ENCODE measurements at places on chromosomes 2 and 18.

GRCh38 chr2:133579274-133579673 lies 11.0 kb upstream of the NCKAP5 start:
- no peak for DNase-seq

DNA sequence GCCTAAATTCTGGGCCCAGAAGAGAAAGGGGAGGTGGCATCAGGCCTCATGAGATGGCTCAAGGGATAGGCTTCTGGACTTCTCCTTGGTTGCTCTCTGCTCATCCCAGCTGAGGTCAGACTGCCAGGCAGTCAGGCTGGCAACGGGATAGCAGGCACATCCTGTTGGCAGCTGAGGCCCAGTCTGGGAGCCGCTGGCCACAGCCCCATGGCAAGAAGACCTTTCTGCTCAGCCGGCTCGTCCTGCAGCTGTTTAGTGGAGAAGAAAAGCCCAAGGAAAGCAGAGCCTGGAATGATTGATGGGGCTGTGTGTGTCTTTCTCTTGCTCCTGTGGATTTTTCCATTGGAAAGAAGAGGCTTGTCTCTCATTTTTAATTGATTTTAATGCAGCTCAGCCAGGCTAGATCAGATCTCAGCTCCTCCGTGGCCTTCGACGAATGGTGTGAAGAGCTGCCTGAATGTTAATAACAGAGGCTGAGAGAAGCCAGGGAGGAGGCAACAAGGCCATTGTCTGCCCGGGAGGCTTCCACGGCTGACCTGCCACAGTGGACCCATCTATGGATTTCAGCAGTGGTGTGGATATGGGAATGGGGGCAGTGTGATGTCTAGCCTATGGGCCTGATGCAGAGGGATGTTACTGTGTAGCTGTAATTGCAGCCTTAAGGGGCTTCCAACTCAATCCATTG lies 99.5 kb downstream of the HS1BP3 start:
- DNase-seq, result no peak

DNA sequence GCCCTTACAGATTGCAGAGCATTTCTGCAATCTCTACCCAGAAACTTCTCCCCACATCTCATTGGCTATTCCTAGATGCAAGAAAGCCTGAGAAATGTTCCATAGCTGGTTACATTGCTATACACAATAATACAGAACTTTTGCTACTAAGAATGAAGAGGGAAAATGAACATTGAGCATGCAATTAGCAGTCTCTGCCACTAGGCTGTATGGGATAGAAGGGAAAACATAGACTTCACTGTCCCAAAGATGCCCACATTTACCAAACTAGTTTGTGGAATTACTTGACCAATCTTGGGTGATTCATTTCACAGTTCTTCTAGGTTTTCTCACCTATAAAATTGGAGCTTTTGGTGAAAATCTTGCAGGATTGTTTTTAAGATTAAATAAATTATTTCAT lies 265.7 kb upstream of the NT5C1B start:
- no peak for DNase-seq

DNA sequence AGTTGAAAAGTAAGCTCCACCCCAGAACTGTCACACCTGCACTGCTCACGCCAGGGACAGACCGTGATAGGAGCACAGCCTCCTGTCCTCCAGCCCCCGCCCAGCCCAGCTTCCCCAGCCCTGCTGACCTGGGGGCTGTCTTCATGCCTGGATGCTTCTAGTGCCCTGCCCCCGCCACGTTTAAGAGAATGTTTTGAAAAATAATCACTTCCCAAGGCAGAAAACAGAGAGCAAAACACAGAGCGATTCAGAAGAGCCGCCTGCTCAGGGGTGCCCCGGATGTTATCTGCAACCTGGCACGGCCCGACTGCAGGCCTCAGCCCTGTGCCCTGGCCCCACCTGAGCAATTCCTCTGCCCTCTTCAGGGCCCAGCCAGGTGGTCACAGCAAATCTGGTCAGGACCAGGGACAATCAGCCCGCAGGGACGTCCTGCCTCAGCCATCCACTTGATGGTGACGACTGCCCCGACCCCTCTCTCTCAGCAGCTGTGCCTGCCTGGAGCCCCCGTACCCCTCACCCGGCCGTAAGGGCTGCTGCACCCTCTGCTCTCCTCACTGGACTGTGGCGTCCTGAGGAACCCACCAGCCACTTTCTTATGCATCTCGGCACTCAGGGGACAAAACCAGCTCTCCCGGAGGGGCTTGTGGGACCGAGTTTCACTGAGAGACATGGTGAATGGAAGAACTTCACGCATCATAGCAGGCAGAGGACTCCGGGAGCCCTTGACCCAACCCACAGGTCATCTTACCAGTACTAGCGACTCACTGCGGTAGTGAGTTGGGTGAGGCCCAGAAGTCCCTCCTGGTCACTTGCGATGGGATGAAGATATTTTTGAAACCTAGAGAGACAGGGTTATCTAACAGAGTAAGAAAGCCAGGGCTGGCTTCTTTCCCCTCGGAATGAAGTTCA lies 30.2 kb downstream of the ADI1 start:
- no peak for DNase-seq
